ENCODE measurements at places on chromosomes 4 and X.
A peak's percentile ranks its signal among the peaks of the same experiment; 100 is the strongest.

DNA sequence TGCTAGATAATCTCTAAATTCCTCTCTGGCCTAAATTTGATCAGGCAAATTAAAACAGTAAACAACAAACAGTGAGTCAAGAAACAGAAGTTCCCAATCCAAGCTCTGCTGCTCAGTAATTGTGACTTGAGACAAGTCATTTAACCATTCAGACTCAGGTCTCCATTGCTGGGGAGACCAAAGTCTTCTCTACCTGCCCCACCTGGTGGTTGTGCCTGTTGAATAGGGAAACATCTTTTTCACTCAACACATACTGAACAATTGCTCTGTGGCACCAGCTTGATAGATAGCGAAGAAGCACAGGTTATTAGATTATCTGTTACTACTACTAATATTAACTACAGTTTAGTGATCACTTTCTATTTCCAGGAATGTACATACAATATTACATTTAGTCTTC is 112.1 kb upstream of the EOLA2 start:
- DNase-seq, result no peak

DNA sequence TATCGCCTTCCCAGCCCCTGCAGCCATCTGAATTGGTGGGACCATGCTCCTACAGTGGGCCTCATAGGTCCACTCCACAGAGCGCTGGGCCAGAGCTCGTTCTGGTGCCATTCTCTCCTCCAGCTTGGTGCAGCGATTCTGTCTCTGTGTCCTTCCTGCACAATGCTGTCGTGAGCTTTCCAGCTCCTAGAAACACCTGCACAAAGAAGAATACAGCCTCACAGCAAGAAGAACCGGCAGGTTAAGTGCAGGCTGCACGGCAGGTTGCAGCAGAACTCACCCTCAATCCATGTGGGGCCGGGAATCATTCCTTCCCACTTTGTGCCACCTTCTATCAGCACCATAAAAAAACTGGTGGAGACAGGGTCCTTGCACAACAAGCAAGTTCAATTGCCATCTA is 101.2 kb upstream of the ENPP6 start:
- DNase-seq, result no peak

- no peak for DNase-seq
Observed at GRCh38 chrX:30971774-30972603, 82.9 kb upstream of the TAB3 start.

GRCh38 chr4:66926687-66927086 is 618.6 kb downstream of the CENPC start:
- DNase-seq, result no peak

DNA sequence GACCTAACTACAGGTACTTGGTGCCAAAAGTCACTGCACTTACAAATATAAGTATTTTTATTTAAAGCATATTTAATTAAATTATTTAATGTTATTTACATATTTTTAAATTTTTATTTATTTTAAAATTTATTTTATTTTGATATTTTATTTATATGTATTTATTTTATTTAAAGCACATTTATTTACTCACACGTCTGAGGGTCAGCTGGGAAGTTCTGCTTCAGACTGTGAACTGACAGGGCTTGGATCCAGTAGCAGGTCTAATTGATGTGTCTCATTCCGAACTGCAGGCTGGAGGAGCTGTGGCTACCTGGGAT is 392.5 kb downstream of the GBA3 start:
- DNase-seq, result no peak

- no peak for DNase-seq
Observed at GRCh38 chr4:98506462-98507132, 151.8 kb downstream of the TSPAN5 start.

GRCh38 chr4:80711956-80712355 is 318.6 kb upstream of the BMP3 start:
- DNase-seq, result no peak

- DNase-seq, result no peak
Observed at GRCh38 chr4:121242188-121242750, 78.1 kb upstream of the TNIP3 start.

DNA sequence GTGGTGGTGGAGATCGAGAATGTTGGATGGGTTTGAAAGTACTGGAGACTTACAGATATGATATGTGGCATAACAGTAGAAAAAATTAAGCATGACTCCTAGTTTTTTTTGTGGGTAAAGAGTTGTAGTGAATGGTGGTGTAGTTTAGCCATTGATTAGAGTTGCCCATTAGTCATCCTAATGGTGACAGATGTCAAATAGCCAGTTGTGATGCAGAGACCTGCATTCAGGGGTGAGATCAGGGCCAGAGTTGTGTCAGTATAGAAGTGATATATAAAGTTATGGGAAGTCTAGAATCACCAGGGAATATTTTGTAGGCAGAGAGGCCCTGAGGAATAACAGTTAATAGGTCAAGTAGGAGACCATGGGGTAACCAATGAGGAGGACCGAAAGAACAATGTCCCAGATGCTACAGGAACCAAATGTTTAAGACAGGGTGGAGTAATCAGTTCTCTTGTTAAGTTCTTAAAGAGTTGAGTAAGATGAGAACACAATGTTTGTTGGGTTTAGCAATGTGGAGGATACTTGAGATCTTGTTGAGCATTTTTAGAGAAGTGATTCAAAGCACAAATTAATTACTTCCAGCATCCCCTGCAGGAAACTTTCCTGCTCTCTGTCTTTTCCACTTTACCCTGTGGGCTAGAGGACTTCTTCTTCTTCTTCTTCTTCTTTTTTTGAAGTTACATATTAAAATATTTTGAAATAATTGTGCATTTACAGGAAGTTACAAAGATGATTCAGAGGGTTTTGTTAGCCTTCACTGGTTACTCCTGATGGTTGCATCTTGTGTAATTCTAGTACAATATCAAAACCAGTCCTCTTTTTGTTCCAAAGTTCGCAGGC is 13.3 kb downstream of the SGMS2 start:
- no peak for DNase-seq

DNA sequence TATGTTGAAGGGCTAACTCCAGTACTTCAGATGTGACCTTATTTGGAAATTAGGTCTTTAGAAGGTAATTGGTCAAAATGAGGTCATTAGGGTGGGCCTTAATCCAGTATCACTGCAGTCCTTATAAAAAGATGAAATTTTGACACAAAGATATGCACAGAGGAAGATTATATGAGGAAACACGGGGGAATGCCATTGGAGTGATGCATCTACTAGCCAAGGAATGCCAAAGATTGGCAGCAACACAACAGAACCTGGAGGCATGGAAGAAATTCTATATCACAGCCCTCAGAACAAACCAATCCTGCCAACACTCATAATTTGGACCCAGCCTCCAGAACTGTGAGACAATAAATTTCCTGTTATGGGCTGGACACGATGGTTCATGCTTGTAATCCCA is 17.6 kb downstream of the TRIM61 start:
- no peak for DNase-seq

GRCh38 chrX:39267176-39267575 is 465.9 kb downstream of the MID1IP1 start:
- DNase-seq, result no peak

- DNase-seq, result no peak
Observed at GRCh38 chrX:101785142-101785541, 125.5 kb upstream of the ARMCX2 start.

GRCh38 chr4:52110171-52110570 is 59.1 kb downstream of the SPATA18 start:
- no peak for DNase-seq

DNA sequence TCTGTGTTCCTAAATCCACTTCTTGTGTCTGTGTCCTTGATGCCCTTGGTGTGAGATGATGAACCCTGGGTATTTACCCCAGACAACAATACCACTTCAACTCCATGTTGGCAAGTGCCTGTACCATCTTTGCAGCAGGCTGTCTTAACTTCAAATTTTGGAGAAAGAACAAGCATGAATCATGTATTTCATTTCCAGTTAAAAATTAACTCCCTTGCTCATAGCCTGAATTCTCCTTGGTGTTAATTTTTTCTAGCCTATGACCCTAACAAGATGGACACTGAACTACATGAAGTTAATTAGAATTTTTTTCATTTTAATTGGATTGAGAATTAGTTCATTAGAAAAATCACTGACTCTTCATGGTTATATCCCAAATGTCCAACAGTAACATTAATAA is 267.8 kb upstream of the INTU start:
- no peak for DNase-seq

GRCh38 chr4:20026456-20026855 is 225.2 kb upstream of the SLIT2 start:
- no peak for DNase-seq

GRCh38 chr4:2261110-2261852 is 628 bp downstream of the MXD4 start:
- DNase-seq, result peak; percentile 79

DNA sequence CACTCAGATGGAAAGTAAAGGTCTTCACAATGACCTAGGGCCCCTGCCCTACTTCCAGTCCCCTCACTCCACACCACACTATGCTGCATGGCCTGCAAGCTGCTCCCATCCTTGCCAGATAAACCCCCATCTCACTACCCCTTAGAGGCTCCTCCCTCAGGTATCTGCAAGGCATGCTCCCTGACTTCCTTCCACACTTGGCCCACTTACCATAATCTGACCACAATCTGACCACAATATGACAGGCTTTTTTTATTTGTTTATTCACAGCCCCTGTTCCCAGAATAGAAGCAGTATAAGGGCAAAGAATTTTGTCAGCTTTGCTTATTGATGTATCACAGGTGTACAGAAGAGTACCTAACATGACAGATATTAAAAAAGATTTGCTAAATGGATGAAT is 124.7 kb downstream of the CAMK2D start:
- no peak for DNase-seq

DNA sequence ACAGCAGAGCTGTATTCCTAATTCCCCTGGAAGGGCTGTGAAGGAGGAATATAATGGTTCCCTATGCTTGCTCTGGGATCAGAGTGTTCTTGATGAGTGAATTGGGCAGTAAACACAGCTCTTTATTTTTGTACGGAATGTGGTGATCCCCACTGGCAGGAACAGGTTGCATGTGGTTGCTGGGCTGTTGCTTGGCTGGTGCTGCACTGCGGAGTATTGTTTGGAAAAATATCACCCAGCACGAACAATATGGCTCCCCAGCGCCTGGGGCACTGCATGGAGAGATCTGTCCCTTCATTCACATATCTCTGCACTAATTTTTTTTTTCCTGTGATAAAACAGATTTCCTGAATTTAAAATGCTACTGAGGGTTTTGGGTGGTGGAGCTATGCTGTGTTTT is 119.7 kb downstream of the MGST2 start:
- no peak for DNase-seq

DNA sequence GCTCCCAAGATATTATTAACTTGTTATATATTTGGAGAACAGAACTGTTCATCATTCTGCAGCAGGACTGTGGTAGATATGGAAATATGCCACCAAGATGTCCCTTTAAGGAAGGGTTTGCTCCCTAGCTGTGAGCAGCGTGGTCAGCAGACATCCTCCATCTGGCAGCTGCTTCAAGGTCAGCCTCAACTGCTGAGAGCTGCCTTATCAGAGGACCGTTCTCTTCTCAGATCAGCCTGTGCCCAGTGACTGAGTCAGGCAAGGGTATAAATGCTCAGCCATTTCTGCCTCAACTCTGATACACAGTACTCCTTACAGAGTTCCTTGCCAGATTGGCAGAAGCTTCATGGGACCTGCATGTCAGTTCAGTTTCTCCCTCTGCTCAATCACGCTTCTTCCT is 63.4 kb upstream of the MAGEB2 start:
- DNase-seq, result no peak

DNA sequence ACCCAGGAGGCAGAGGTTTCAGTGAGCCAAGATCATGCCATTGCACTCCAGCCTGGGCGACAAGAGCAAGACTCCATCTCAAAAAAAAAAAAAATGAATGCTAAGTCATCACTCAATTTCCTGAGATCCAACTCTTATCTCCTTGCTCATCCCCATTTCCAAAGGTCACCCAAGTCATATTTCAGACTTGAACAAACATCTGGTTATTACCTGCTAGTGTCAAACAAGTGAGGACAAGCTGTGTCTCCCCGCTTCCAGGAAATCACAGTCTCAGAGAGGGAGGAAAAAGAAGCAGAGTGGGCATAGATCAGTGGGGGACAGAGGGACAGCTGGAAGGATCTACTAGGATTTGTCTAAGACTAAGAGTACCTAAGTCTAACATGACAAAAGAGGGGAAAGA is 147.5 kb upstream of the FUNDC1 start:
- no peak for DNase-seq

GRCh38 chr4:141636771-141637460 is 533 bp downstream of the IL15 start:
- DNase-seq, result no peak

- DNase-seq, result no peak
Observed at GRCh38 chr4:3352941-3353594, 60.2 kb downstream of the RGS12 start.

- no peak for DNase-seq
Observed at GRCh38 chr4:169993531-169993930, 32.7 kb downstream of the MFAP3L start.
